Aortic smooth muscle cell (primary cell): ENCODE measurements at places on chromosomes 13 and 19. TPM values are rescaled to one million over a fixed set of nuclear protein-coding genes. Genes with fewer than 3 reads are reported as not detected.

Gene PALM3
- 0.12 TPM in 1 of 2 replicates, not detected in the other for total RNA-seq

Gene IL11
- total RNA-seq = 1.1 and 14.9 TPM in 2 replicates

Gene PROZ
- not detected in 2 replicates for total RNA-seq

Gene MIA
- 0.66 TPM in 1 of 2 replicates, not detected in the other for total RNA-seq

Gene FUT3
- total RNA-seq = not detected in 2 replicates
